ENCODE measurements at places on chromosomes 11 and 22.

DNA sequence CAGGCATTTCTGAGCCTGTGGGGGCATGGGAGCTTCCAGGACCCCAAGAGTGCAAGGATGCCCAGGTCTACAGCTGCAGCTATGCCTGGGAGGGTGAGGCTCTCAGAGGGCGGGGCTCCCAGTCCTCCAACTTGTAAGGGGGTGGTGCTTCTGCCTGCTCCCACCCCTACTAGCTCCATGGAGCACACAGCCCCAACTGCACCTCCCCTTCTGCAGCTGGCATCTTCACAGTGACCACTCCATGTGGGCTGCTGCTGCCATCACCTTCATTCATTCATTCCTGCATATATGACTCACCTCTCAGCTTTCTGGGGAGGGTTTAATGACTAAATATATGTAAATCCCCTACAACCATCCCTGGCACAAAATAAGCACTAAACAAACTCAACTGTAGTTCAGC lies 43.8 kb downstream of the CHST1 start:
- DNase-seq = no peak

DNA sequence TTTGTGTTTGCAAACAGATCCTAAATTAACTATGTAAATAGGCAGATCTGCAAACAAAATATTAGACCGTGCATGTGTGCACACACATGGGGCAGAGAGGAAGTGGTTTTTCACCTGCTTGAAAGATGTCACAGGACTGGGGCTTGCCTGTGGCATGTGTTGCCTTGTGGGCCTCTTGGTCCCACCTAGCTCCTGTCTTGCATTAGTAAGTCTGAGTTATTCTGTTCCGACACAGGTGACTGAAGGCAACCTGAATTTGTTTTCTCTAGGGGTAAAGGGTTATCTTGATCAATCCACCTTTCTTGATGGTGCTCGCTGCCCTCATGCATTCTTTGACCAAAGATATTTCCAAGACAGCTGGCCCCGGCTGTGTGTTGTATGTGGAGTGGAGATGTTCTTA lies 667.5 kb downstream of the NTM start:
- DNase-seq = no peak

- no peak for DNase-seq
Measured at GRCh38 chr11:122637541-122637940, 18.0 kb upstream of the UBASH3B start.

GRCh38 chr11:76787911-76788596 lies 4.9 kb downstream of the TSKU start:
- no peak for DNase-seq

DNA sequence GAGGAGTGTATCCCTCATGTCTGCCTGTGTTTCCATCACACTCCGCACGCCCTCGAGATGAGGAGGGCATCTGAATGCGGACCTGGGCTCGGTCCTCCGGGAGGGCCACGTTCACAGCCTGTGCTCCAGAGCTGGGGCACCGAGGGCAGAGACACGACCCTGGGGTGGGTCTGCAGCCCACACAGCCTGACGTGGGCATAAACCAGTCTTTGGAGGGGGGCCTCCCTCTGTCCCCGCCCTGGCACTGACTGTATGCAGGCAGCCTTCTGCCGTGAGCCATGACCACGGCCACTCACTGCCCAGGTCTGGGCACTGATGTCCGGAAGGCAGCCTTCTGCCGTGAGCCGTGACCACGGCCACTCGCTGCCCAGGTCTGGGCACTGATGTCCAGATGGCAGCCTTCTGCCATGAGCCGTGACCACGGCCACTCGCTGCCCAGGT lies 1425.1 kb downstream of the BRD1 start:
- no peak for DNase-seq

- DNase-seq = no peak
Measured at GRCh38 chr11:73838443-73839122, 38.1 kb downstream of the COA4 start.

DNA sequence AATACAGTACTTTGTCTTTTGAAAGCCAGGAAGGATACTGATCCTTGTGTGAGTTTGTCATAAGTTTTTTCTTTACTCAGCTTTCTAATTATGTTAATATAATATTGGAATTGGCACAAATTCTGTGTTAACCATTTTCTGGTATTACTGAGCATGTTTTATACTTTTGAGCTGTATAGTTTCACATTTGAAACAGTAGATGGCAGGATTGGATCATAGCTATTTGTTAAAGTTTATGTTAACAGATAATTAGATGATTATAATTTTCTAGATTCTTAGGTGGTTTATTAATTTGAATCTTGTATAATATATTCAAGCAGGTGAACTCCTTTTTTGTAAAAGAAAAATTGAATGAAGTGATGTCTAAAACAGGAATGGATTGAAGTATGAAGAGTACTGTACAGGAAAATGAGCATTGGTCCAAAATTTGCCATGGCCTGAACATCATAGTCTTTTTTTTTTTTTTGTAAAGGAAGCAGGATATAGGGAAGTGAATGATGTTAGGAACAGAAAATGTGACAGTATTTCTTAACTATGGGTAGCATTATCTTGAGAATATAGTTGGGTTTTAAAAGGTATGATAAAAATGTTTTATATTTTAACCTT lies 102.0 kb downstream of the CYP2R1 start:
- DNase-seq = no peak

DNA sequence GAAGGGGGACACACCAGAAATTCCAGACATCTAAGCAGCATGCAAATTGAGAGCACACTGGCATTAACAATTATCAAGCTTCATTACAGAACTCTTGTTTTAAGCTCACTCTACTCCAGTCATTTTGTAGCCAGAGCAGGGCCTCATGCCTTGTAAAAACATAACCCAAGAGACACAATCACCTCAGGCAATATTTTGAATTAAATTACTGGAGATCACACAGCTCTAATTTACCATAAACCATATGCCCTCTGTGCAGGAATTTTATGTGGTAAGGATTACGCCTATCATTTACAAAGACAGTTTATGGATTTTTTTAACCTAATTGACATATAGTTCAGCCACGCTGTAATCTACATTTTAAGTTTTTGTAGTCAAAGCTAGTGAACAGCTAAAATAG lies 414.1 kb upstream of the DDI1 start:
- DNase-seq = no peak

DNA sequence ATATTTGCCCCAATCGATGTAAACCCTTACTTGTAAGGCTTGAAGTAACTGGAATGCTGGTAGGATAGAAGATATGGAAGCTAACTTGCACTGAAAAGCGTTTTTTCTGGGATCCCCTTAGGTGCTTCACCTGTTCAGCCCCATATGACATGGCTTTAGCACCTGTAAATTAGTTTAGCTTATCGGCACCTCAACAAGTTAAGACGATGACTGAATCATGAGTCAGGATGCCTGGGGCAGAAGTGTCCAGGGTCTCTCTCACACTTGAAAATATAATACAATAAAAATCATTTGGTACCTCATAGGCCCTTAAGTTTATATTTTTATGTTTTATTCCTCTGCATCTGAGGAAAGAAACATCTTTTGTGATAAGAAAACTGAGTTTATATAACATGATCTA lies 409.2 kb upstream of the LRRC4C start:
- DNase-seq = no peak

- DNase-seq = no peak
Measured at GRCh38 chr11:85694385-85694980, 8.5 kb upstream of the CCDC89 start.

GRCh38 chr11:29353833-29354232 lies 663.0 kb downstream of the KCNA4 start:
- DNase-seq = no peak

- no peak for DNase-seq
Measured at GRCh38 chr11:114399490-114400215, 658 bp downstream of the C11orf71 start.

DNA sequence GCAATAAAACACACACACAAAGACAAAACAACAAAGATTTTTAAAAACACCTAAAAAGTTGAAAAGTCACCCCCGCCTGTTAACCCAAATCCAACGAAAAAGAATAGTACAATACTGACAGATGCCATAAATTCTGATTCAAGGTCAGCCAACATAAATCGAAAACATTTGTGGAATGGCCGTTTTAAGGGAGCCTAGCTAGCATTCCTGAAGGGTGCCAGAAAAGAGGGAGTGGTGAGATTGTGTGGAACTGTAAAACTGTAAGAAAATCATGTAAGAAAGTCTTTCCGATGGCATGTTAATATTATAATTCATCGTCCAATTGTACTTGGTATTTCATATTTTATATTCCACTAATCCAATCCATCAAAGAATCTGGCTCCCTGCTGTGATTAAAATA lies 75.1 kb downstream of the RAB38 start:
- no peak for DNase-seq

- DNase-seq = no peak
Measured at GRCh38 chr22:21945453-21946261, 7.0 kb downstream of the PPM1F start.

- no peak for DNase-seq
Measured at GRCh38 chr11:35424157-35424940, 5.0 kb upstream of the SLC1A2 start.

- DNase-seq = no peak
Measured at GRCh38 chr11:1202154-1202775, 20.6 kb upstream of the MUC5B start.

DNA sequence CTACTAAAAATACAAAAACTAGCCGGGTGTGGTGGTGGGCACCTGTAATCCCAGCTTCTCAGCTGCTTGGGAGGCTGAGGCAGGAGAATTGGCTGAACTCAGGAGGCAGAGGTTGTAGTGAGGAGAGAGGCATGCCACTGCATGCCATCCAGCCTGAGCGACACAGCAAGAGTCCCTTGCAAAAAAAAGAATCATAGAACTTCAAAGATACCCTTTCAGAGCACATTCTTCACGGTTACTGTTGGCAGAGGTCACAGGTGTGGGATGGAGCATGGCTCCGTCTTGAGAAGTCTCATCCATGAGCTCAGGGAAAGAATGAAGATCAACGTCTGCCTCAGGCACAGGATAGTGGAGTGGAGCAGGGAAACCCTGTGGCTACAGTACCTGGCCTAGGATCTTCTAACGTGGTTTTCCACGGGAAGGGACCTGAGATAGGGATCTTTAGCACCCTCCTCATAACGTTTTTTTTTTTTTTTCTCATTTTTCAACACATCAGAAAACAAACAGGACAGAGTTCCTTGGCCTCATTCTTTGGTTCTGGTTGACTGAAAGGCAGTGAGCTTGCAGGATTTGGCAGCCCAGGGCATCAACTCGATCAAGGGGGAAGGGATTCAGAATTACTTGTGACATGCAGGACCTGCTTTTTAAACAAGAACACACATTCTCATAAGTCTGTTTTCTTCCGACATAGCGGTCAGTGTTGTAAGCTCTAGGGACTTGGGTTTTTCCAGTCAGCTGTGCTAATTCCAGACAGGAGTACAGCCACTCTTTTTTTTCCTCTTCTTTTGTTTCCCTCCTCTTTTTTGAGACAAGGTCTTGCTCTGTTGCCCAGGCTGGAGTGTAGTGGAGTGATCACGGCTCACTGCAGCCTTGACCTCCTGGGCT lies 22.8 kb downstream of the F2 start:
- DNase-seq = no peak

- no peak for DNase-seq
Measured at GRCh38 chr11:11481371-11481770, 128.3 kb upstream of the CSNK2A3 start.

GRCh38 chr11:125513705-125514265 lies 17.7 kb upstream of the FEZ1 start:
- DNase-seq = no peak

GRCh38 chr11:16902781-16903378 lies 111.3 kb downstream of the PLEKHA7 start:
- DNase-seq = no peak

DNA sequence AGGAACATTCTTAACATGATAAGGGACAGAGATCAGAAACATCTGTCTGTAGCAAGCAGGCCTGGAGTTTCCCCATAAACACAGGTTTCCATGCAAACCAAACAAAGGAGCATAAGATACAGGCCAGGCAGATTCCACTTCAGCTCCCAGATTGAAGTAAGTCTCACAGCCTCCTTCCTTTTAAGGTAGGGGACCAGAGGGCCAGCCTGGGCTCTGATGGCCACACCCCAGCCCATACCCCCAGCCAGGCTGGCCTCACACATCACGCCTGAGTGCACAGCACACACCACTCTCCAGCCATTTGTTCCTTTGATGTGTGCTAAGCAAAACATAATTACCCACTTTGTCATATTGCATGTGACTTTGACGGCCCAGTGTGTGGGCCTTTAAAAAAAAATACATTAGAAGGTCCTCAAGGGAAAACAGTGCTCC lies 518.7 kb downstream of the NTM start:
- DNase-seq = no peak

DNA sequence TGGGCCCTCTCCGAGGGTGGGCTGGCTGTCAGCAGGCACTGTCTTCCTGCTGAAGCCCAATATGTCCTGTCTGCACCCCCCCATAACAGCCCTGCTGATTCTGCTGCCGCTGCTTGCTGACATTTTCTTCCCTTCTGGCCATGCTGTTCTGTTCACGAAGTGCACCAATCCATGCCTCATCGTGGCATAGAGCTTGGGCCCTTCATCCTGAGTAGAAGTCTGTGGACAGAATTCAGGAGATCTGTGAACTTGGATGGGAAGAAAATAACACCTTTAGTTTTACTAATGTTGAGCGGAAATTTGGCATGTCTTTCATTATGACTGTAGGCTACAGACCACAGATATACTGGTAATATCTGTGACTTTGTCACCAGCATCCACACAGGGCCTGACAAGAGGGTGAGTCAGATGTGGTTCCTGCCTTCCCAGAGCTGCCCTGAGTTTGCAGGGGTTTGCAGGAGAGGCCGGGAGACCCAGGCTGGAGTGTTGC lies 14.1 kb upstream of the KIAA0930 start:
- no peak for DNase-seq

- no peak for DNase-seq
Measured at GRCh38 chr22:27115816-27116256, 458.4 kb downstream of the MIAT start.

DNA sequence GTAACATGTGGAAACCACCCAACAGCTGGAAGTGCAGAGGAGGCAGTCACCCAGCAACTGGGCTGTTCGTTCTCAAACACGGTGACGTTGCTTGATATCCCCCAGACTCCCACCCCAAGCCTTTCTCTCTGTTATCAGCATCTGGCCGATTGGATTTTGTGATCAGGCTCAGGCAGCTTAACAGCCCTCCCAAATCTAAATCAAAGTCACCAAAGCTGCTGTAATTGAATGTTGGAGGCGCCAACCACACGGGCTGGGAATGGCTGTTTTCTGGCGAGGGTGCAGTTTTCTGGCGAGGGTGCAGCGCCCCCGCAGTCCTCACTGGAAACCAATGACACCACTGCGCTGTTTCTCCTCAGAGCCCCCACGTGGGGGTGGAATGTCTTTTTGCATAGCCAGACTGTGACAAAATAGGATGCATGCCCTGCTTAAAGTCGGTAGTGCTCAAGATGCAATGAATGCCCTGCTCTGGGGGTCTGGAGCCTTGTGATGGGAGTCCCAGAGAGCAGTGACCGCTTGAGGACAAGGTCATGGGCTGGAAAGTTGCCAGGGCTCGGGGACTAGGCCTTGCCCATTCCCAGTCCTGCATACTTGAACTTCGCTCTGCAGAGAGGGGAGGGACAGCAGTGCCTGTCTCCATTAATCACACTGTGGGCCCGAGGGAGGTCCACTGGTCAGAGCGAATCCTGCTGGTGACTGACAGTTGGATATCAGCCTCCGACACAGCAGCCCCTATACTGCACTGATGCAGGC lies 105.3 kb downstream of the MORC2 start:
- no peak for DNase-seq

- DNase-seq = no peak
Measured at GRCh38 chr11:48001438-48002021, 21.2 kb downstream of the PTPRJ start.

Measured in CD14-positive monocyte (primary cell).